ENCODE measurements at places on chromosomes 6 and 20.

- no peak for DNase-seq
These were observed 6.1 kb downstream of the PLAGL2 start for GRCh38 chr20:32201296-32201976.

DNA sequence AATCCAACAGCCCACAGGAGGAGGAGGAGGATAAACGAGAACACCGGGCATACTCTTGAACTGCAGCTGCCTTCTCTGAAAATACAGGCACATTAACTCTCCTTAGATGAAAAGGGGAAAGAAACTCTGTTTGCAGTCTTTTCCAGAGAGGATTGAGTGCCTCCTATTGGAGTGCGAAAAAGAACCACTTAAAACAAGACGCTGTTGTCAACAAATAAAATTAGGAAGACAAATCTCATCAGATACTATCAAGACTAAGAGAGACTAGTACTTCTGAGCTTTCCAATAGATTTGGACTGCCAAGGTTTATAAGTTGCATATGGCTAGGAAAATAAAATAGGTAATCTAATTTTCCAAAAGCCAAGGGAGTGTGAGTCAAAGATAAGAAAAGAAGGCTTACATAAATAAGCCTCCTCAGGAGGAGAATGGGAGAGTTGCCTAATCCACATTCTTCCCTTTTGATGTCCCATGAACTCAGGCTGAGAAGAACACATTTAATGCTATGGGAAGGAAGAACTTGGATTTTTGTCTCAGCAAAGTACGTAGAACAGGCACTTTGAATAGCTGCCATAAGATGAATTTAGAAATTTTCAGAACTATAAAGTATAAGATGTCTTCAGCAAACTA lies 154.7 kb downstream of the ARHGAP18 start:
- DNase-seq = no peak

- no peak for DNase-seq
These were observed 60.9 kb upstream of the EIF2S2 start for GRCh38 chr20:34172926-34173325.

DNA sequence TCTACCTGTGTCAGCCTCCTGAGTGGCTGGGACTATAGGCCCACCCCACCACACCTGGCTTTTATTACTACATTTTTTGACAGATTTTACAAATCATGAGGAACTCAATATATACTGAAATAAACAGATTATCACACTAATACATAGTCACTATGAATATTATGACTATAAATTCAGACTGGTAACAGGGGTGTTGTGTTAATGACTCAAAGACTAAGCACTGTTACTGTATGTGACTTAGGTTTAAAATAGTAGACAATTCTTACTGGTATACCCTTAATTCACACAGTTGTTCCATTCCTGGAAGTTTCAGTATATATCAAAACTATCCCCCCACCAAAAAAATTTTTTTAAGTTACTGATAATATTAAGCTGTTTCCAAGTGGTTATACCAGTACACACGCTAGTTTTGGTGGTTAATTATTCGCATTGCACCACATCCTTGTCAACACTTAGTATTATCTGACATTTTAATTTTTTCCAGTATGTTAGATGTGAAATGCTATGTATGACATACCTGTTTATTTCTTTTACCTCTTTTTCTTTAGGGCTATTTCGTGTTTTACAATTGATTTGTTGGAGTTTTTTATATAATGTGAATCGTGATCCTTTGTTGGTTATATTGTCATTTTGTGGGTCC lies 34.4 kb upstream of the C20orf144 start:
- no peak for DNase-seq

GRCh38 chr20:49986049-49986448 lies 3.3 kb downstream of the SNAI1 start:
- DNase-seq = no peak

DNA sequence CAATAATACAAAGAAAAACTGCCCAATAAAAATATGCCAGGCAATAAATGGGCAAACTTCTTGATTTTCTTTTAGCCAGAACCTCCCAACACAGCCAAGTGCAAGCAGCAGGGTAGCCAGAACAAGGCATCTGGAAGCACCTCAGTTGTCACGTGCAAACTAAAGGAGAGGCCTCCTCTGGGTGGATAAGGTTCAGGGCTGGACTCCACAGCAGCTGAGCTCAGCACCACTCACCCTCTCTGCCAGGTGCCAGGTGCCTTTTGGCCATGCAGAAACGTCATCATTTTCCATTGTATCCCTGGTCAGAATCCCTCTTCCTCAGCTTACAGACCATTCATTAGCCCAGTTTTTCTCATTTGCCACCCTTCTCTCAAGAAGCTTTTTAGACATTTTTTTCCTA lies 52.7 kb downstream of the SOD2 start:
- no peak for DNase-seq

- no peak for DNase-seq
These were observed 25.7 kb upstream of the SIRT5 start for GRCh38 chr6:13548500-13549210.

DNA sequence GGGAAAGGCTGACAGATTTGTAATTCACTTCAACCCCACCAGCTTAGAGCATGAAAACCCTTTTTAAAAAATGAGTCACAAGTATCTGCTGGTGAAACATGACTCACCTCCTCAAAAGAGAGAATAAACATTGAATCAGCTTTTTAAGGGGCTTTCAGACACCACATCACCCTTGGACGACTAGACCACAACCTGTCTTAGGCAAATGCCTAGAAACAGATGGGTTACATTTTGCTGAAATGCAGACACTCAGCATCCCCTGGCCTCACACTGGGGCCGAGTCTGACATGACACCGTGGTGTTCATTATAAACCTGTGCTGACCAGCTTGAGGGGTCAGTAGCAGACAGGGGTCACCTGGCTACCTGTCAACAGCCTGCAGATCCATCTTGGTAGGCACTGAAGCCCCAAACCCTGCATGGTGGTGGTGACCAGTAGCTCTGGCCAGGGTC lies 175.3 kb upstream of the CST7 start:
- DNase-seq = no peak

- no peak for DNase-seq
These were observed 191.9 kb downstream of the MOXD1 start for GRCh38 chr6:132209351-132209750.

GRCh38 chr6:125963817-125964216 lies 7.2 kb downstream of the HINT3 start:
- no peak for DNase-seq

GRCh38 chr6:14193524-14193923 lies 76.0 kb downstream of the CD83 start:
- no peak for DNase-seq

- no peak for DNase-seq
These were observed 146.9 kb downstream of the PHACTR3 start for GRCh38 chr20:59751075-59751711.

DNA sequence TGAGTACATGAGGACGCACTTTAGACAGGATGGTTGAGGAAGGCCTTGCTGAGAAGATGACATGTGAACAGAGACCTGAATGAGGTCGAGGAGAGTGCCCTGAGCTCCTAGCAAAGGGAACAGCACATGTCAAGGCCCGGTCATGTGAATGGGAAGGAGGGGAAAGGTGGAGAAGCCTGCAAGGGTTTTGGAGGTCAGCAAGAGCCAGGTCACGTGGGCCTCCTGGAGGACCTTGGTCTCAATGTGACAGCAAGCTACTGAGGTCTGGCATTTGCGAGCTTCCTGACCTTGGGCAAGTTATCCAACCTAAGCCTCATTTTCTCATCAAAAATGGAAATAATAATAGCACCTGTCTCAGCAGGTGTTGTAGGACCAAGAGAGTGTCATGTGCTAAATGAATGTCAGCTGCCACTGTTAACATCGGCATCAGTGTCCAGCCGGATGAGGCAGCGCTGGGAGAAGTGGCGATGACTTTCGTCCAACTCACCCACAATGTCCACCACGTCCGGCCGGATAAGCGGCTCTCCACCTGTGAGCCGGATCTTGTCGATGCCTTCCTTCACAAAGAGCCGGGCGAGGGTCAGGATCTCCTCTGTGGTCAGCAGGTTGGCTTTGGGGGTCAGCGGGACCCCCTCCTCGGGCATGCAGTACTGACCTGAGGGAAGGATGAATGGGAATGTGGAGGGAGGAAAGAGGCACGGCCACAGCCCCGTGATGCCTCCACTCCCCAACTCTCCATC lies 8.9 kb downstream of the MOCS1 start:
- no peak for DNase-seq

- no peak for DNase-seq
These were observed 13.8 kb upstream of the HLA-G start for GRCh38 chr6:29813809-29814208.

DNA sequence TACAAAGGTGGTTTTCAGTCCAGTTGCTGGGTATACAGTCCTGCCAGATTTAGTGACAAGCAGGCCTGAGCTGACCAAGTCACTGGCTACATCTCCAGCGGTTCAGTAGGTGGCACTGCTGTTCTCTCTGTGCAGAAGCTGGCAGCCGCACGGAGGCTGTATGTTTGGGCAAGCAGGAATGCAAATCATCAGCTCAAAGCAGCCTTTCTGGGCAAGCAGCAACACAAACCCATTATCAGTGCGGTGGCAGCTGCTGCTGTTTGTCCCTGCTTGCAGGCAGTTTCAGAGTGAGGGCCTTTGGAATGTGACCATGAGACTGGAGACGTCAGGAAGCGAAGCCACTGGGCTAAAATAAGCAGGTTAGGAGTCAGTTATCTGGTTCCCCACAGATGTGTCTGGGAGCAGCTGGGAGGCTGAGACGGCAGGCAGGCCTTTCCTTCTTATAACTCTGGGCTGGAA lies 72.5 kb downstream of the TXLNB start:
- DNase-seq = peak; percentile 60

DNA sequence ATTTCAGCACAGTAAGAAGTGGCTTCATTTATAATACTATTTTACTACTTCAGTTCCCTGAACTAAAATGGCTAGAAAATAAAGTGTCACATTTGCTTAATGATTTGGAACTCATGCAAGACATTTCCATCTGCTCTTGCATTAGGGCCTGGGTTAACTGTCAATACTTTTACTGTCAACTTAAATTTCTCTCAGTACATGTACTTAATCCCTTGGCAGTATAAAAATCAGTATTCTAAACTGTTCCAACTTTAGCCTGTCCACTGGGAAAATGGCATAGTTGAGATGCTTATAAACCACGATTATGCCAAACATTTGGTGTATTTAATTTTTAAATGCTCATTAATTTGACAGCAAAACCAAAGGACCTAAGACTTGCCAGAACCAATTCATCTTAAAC lies 154.5 kb downstream of the ASCC3 start:
- no peak for DNase-seq

DNA sequence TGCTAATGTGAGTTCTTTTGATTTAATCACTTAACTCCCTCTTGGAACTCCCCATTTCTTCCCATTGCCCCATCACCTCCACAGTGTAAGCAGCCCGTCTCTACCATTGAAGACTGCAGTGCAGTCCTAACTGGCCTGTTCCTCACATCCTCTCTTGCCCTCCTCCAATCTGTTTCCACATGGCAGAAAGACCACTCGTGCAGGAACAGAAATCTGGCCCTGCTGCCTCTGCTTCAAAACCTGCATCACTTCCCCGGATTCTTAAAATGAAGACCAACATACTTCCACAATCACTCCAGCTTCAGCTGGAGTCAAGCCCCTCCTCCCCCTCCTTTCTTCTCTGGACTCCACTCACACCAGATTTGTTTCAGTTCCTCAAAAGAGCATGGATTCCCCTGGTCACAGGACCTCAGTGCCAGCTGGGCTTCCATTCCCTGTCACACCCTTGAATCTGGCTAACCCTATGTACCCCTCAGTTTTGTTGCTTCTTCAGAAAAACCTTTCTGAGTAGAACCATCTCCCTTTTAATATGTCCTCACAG lies 802.3 kb downstream of the MAFB start:
- no peak for DNase-seq

GRCh38 chr6:139370999-139371345 lies 3.5 kb downstream of the CITED2 start:
- DNase-seq = no peak

- DNase-seq = no peak
These were observed 715 bp downstream of the PSMF1 start for GRCh38 chr20:1119128-1119505.

- peak; percentile 41 for DNase-seq
These were observed 27.9 kb upstream of the RTF2 start for GRCh38 chr20:56440346-56441007.

All from effector memory CD8-positive, alpha-beta T cell (primary cell).